ENCODE measurements at places on chromosomes 3 and 15.

GRCh38 chr3:46405301-46406019 lies 1.4 kb downstream of the CCR5AS start:
- DNase-seq = no peak

DNA sequence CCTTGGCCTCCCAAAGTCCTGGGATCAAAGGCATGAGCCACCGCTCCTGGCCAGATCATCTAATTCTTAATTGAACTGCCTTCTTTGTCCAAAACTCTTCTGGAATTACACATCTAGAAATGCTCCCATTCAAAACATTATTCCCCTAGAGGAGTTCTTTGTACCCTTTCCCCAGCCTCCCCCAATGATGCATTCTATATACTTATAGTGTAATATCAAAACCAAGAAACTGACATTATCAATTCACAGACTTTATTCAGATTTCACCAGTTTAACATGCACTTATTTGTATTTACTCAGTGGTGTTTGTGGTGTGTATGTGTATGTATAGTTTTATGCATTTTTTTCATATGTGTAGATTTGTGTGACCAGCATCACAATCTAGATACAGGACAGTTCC lies 85.0 kb downstream of the PTPRG start:
- no peak for DNase-seq

- no peak for DNase-seq
Measured at GRCh38 chr3:140954576-140954975, 12.9 kb downstream of the SLC25A36 start.

DNA sequence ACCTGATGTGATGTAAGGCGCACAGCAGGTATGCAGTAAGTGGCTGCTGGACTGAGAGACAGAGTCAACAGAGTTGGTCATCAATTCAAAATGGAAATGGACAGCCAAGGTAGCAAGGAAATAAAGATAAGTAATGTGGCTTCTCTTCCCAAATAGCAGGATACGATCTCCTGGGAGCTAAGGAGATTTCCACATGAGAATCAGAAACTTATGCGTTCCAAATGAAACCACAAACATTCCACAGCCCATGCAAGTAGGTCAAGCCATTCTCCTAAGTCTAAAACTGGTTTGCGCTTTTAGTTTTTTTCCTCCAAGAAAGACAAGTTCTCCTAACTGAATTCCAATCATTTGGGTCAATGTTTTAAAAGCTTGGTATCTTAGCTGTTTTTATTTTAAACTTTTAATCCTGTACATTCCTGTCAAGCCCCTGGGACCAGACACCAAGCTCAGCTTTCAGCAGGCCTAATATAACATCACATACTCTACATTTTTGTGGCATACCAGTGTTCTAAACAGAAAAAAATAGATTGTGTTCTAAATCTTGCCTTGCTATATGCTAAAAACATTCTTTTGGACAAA lies 73.7 kb upstream of the TSPAN3 start:
- DNase-seq = no peak

GRCh38 chr3:41024031-41024836 lies 175.1 kb upstream of the CTNNB1 start:
- no peak for DNase-seq

- no peak for DNase-seq
Measured at GRCh38 chr15:58201516-58201915, 63.3 kb downstream of the AQP9 start.

GRCh38 chr15:26091184-26091583 lies 228.1 kb upstream of the ATP10A start:
- no peak for DNase-seq

- DNase-seq = no peak
Measured at GRCh38 chr3:167700046-167700445, 34.6 kb downstream of the PDCD10 start.

DNA sequence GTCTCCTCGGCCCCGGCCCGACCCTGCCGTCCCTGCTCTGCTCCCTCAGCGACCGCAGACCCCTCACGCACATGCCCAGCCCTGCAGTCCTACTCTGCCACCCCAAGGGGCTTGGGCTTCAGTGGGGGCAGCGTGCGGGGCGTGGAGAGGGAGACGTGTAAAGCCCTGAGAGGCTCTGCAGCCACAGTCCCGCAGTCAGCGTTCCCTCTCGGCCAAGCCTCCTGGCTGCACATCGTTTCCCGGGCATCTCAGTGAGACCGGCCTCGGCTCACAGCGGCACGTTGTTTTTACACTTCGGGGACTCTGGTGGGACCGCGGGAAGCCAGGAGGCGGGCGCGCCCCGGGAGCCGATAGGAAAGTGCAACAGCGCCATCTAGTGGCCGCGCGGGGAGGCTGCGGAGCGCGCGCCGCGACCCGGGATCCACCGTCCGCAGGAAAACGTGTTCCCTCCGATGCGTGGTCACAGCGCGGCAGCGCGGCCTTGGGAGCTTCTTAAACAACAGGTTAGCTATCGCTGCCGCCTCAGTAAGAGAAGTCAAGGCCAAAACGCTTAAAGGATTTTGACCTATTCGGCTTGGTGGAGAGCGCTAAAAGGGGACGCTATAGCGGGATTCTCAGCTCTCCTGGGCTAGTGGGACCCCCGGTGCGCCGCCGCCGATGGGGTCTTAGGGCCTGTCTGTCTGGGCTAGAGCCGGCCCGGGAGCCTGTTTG lies 226.8 kb upstream of the IGF1R start:
- peak; percentile 19 for DNase-seq

GRCh38 chr3:118984699-118985098 lies 49.9 kb downstream of the IGSF11 start:
- DNase-seq = no peak

DNA sequence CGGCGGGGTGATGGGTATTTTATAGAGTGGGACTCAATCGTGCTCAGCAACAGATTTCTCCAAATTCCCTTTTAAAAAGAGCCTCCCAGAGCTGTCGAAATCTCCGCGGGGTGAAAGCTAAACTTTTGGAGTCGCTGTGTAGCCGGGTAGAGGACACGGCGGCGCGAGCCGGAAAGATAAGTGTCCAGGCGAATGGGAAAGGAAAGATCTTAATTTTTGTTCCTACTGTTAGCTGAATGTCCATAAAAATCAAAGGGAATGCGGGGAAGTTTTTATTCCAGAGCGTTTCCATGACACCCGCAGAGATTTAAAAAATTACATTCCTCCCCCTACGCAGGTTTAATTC lies 9.1 kb downstream of the EOMES start:
- no peak for DNase-seq

- DNase-seq = no peak
Measured at GRCh38 chr3:38317192-38317759, 29.3 kb upstream of the XYLB start.

DNA sequence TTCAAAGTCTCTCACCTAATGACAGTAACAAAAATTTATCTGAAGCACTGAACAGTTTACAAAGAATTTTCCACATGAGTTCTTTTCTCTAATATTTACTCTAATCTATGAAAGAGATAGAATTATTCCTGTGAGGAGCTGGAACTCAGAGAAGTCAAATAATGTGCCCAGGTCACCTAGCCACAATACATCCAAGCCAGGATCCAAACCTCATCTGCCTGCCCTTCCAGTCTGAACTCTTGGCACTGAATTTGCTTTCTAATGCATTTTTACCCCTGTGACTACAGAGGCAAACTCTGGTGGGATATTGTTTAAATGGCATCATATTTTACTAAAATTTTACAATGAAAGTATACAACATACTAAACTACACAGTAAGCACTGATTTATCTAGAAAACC lies 191.4 kb upstream of the RORA start:
- DNase-seq = no peak

DNA sequence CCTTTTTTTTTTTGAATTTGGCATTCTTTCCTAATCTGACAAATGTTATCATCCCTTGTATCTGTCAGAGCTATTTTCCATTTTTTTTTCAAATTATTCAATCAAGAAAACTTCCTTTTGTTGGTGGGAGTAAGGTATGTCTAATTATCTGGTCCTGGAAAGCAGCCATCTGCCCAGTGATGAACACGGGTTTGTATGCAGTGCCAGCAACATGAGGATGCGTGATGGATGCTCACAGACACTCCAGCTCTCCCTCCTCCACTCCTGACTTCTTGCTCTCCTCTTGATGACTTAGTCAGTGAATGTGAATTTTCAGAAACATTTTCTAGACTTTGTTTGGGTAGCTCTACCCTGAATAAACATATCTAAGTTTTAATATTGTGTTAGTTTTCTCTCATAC lies 79.2 kb downstream of the IL1RAP start:
- no peak for DNase-seq

DNA sequence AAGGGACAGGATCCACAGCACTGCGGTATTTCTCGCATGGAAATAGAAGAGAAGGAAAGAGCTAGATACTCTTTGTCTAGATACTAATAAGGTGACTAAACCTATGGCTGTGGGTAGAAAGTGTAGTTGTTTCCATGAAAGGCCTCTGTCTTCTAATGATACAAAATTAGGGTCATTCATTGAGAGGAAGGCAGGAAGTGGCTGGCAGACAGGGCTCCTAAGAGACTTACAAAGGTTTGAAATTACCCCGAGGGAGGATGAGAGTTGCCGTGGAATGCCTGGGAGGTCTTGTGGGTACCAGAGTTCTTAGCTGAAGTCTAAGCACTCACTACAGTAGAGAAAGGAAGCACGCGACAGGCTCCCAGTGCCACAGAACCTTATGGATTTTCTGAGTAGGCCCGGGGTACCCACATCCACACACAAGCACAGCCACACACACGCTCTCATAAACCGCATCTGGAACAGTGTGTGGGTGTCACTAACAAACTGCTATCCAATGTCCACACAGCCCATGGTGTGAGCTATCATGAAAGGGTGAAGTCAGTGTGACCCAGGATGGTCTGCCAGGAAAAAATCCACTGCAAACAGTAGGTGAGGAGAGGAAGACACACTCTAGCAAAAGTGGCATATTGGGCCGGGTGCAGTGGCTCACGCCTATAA lies 221.4 kb downstream of the FAM43A start:
- no peak for DNase-seq

DNA sequence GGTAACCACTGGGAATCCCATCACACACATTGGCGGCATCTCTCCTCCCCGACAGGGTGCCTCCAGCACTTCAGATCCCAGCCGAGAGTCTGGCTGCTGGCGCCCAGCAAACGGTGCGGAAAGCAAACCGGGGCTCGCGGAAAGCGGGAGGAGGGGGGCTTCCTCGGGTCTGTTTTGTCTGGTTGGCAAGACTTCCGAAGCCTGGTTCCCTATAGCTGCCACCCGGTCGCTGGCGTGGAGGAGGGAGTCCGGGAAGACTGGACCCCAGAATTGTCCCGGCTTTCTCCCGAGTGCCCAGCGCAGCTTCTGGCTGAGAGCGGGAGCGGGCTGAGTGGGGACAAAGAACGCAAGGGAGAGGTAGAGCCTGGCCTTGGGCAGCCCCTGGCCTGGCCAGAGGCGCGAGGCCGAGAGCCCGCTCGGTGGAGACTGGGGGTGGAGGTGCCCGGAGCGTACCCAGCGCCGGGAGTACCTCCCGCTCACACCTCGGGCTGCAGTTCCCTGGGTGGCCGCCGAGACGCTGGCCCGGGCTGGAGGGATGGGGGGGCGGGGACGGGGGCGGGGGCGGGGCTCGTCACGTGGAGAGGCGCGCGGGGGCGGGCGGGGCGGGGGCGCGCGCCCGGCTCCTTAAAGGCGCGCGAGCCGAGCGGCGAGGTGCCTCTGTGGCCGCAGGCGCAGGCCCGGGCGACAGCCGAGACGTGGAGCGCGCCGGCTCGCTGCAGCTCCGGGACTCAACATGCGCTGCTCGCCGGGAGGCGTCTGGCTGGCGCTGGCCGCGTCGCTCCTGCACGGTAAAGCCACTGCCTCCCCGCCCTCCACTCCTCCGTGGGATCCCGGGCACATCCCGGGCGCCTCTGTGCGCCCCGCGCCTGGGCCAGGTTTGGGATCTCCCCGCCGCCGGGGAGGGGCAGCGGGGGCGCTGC lies at the start of gene CHRNA7:
TSS of gene CHRNA7 (plus strand) at position 654 of the 920 bp plus-strand sequence. CDS start at position 734, 80 bp downstream.
- no peak for DNase-seq

DNA sequence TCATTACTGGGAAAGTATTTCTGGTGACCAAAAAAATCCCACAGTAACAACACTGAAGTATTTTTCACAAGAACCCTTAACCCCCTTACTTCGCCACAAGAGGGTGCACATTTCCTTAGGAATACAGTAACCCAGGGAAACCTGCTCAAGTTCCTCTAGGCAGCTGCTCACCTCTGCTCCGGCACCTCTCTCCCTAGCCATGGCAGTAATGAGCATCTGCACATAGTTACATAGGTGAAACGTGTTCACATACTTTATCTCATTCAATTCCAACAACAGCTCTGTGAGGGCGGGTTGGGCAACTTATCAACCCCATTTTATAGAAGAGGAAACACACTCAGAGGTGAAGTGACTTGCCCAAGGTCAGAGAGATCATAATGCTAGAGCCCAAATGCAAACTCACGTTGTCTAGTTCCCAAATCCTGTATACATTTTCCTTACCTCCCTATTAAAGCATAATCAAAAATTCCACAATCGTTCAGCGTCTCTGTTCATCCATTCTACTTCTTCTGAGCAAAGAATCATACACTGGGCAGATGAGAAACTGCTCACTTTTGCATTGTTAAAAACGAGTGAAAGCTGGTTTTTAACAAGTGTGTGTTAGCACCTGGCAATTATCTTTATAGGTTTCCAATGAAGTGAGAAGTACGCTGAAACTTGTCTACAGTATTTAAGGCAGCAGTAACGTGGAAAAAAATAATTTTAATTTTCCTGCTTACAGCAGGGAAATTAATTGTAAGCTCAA lies 90.7 kb downstream of the IGF2BP2 start:
- DNase-seq = no peak

GRCh38 chr3:125108833-125109535 lies 53.2 kb upstream of the HEG1 start:
- no peak for DNase-seq
